ENCODE measurements at places on chromosomes 13 and 19.
A peak's percentile ranks its signal among the peaks of the same experiment; 100 is the strongest.

DNA sequence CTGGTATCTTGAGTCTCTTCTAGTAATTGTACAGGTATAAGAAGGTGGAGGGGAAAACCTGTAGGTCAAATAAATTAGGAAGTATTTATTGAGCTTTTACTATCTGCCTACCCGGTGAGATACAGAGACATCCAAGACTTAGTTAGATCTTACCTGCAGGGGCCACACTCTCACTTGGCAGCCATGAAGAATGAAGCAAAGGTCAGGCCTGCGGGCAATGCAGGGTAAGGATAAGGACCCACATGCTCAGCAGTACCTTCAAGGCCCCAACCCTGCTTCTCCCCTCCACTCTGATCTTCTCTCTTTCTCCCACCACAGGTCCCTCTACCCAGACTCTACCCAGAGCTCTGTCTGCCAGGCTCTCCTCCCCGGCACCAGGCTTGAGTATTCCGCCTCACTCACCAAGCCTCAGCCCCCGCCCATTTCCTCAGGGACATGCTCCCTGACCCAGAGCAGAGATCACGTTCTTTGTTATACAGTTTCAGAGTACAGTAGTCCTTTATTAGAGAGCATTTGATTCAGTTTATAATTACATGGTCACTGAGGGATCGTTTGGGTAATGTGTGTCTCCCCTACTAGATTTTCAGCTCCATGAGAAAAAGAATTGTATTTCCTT is 18.9 kb upstream of the CLDN10 start:
- DNase-seq = no peak

GRCh38 chr19:15584541-15585115 is 30.4 kb upstream of the CYP4F8 start:
- peak; percentile 75 for DNase-seq

GRCh38 chr19:44164327-44164672 is 600 bp upstream of the ZNF226 start:
- no peak for DNase-seq

GRCh38 chr13:47298506-47298905 is 401.7 kb upstream of the HTR2A start:
- DNase-seq = no peak

DNA sequence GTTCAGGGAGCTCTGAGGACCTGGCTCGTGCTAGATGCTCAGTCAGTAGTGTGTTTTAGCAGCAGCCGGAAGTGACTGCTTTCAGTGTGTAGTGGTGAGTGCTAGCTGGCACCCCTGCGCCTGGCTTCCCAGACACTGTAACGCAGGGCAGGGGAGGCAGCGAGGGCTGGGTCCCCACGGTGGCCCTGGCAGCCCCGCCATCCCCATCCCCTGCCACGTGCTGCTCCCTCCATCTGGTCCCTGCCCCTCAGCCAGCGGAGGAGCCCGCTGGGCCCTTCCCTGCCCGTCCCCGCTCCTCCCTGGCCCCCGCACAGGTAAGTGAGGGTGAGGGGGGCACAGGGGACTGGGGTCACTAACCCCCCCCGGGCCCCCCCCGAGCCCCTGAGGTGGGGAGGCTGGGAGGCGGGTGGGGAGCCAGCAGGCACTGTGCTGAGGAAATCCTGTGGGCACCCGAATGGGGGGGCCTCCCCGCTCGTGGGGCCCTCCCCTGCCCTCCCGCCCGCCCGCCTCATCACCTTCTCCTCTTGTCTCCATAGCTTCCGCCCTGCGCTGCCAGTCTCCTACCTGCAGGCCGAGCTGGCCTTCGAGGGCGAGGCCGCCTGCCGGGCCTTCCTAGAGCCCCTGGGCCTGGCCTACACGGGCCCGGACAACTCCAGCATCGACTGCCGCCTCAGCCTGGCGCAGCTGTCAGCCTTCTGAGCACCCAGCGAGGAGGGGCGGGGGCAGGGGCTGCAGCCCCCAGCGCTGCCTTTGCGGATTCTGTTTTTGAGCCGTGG is 3.2 kb downstream of the LENG9 start:
- no peak for DNase-seq

DNA sequence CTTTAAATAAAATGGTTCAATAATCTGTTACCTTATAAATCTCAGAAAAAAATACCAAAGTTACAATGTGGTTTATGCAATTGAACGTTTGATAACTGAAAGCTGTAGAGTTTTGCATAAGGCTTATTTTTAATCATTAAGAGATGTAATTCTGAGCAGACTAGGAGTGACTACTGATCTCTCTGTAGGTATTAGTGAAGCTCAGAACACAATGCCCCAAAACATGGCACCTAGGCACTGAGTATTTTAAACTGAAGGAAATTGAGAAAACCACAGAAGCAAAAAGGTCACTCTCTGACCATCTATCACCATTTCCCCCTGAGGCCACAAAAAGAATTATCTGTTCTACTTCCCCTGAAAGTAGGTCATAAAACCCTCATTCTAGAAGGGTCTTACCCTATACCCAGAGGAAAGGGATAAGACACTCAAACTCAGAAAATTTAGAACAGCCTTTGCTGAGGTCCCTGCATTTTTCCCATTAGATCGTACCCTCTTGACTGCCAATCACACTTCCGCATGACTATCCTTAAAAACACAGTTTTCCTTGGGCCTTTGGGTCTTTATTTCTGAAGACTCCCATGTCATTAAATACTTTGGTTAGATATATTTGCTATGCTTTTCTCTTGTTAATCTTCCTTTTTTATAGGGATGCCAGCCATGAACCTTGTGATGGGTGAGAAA is 158.1 kb downstream of the PCDH9 start:
- no peak for DNase-seq

DNA sequence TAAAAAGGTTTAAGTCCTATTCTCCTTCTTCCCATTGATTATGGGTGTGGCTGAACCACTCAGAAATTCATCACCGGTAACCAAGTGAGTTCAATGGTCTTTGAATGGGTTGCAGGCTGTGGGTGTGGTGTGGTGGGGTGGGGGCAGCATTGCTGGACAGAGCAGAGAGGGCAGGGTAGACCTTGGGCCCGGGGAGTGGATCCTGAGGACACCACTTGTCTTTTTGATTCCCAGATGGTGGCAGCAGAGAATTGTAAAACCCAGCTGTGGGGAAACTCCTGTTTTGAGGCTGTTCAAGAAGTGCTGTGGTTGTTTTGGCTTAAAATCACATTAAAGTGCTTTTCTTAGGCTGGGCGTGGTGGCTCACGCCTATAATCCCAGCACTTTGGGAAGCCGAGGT is 45.8 kb upstream of the RGCC start:
- DNase-seq = peak; percentile 55

GRCh38 chr19:31083105-31083504 is 266.1 kb downstream of the TSHZ3 start:
- no peak for DNase-seq

DNA sequence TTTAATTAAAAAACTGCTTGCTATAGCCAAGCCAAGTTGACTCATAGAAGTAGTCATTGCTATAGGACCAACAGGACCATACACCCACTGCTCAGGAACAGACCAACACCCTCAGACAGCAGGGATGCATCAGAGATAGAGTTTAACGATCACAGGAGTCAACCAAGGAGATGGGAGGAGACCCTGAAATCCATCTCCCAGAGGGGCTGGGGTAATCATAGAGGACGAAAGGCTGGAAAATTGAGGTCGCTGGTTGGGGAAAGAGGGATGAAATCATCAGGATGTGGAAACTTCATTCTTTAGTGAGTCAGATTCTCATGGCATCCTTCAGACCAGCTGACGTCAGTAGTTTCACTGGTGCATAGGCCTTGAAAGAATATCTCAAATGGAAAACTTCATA is 160.4 kb upstream of the GPC6 start:
- no peak for DNase-seq

DNA sequence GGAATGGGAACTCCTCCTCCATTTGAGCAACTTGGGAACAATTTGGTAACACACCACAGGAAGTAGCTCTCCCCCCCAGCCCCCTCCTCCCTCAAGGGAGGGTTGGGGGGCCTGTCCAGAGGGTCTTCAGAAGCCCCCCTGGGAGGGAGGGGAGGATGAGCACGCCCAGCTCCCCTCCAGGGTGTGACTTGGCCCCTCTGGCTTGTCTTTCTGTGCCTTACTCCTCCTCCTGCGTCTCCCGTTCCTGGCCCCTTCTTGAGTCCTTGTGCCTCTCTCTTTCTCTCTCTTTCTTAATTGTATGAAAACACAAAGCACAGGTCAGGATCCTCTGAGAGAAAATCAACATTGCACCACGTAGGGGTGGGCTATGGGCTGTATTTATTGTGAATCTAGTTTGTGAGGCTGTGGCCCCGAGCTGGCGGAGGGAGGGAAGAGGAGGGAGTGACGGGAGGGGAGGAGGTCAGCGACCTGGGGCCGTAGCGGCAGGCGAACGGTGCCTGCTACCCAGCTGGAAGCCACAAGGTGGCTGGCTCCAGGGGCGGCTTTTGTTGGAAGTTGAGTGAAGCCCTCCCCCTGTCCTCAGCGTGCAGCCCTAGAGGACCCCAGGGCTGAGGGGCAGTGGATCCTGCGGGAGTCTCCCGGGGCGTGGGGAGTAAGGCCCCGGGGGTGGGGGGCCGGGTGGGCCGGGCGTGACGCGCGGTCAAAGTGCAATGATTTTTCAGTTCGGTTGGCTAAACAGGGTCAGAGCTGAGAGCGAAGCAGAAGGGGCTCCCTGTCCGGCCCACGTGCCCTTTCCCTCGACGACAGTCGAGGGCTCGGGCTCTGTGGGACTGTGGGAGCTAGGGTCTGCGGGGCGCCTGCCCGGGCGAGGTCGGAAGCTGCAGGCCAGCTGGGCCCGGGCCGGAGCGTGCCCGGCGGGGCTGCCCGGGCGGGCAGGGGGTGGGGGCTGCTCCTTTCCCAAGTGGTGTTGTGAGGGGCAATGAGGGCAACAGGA is 6.4 kb downstream of the LYL1 start:
- no peak for DNase-seq

DNA sequence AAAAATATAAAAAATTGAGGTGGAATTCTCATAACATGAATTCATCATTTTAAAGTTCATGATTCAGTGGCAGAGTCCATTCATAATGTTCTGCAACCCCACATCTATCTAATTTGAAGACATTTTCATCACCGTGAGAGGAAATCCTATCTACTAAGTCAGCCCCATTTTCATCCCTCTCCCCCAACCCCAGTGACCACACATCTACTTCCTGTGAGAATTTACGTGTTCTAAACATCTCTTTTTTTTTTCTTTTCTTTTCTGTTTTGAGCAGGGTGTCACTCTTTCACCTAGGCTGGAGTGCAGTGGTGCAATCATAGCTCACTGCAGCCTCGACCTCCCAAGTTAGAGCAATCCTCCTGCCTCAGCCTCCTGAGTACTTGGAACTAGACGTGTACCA is 17.5 kb downstream of the ATCAY start:
- no peak for DNase-seq

- no peak for DNase-seq
Measured at GRCh38 chr13:109206616-109207015, 577.2 kb downstream of the MYO16 start.

GRCh38 chr19:19361075-19361594 is 40.5 kb downstream of the MAU2 start:
- DNase-seq = peak; percentile 78

DNA sequence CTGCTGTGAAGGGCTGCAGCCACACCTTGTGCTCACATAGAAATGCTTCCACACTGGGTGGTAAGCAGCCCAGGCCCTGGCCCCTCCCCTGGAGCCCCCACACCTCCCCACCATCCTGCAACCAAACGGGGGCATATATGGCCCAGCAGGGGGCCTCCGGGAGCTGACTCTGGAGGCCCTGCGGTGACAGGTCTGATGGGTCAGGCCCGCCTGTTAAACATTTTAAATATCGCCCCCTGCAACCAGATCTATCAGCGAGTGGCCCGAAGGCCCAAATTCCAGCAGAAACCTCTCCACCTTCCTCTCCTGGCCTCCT is 48.0 kb upstream of the KATNAL1 start:
- peak; percentile 59 for DNase-seq

GRCh38 chr13:81051873-81052272 is 710.9 kb upstream of the SPRY2 start:
- DNase-seq = no peak

DNA sequence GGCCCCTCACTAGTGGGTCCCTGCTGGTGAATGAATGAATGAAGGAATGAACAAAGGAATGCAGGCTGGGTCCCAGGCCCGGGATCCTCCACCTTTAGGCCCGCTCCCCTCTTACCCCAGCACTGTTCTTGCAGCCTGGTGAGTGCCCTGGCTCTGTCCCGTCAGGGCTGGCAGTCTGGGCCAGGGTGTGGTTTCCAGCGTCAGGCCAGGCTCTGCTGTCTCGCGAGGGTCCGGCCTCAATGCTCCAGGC is 317 bp downstream of the LYL1 start:
- no peak for DNase-seq

- DNase-seq = no peak
Measured at GRCh38 chr13:97367016-97367822, 66.8 kb upstream of the RAP2A start.

DNA sequence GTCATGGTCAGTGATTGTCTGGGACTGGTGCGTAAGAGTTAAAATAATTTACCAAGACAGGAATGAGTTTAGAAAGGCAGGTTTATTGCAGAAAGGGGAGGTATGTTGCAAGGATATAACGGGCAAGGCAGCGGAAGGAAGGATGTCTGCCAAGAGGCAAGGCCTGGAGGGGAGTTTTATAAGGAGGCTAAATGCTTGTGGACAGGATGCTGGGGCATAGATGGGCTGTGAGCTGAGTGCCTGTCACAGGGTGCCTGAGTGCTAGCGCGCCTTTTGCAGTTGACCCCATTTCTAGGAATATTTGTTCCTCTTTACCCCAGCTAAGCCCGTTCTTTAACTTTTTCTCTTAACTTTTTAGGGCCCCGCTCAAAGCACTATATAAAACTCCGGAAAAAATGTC is 58.7 kb downstream of the TEX26 start:
- DNase-seq = no peak

GRCh38 chr19:21434516-21434915 is 37.6 kb downstream of the ZNF493 start:
- no peak for DNase-seq

DNA sequence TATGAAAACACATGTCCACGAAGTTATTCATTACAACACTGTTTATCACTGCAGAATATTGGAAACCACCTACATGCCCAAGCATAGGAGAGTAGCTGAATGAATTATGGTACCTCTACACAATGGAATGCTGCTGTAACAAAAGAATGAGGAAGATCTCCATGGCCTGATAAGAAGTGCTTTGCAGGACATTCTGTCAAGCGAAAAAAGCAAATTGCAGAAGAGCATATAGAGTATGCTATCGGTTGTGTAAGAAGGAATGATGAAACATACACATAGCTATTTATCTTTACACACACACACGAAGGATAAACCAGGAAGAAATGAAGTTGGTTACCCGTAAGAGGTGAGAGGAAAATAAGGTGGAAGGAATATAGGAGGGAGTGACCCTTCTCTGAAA is 37.5 kb upstream of the CEACAM20 start:
- DNase-seq = no peak

DNA sequence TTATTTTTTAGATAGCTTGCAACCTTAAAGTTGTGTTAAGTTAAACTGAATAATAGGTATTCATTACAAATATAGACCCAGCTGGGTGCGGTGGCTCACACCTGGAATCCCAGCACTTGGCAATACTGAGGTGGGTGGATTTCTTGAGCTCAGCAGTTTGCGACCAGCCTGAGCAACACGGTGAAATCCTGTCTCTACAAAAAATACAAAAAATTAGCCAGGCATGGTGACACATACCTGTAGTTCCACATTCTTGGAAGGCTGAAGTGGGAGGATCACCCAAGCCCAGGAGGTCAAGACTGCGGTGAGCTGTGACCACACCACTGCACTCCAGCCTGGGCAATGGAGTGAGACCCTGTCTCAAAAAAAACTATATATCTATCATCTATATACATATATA is 386.5 kb downstream of the PCDH17 start:
- DNase-seq = no peak

GRCh38 chr19:57321116-57321515 is 844 bp downstream of the ZNF543 start:
- no peak for DNase-seq

GRCh38 chr19:1624458-1624857 is 19.2 kb upstream of the UQCR11 start:
- DNase-seq = peak; percentile 65
